ENCODE measurements at places on chromosomes 7 and 10.

DNA sequence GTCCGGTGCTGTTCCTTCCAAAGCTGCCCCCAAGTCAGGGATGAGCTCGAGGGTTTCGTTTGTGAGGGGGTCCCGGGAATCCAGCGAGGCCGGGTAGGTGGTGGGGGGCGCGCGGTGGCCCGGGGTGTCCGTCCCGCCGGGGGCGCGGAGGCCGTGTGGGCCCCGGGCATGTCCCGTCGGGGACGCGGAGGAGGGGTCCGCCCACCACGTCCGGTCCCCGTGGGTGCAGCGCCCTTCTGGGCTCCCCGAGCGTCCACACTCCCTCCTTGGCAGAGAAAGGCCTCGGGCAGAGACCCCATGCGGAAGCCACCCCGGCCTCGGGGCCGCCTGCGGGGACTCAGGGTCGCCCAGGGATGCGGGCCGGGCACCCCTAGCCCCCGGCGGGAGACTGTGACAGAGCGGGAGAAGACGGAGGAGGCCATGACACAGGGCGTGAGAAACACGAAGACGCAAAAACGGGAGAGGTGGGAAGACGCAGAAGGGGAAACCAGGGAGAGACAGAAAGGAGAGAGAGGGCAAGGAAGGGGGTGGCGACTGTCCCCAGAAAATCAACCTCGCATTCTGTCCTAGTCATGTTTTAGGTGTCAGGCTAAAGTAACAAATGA, 640 bp upstream of the ZNF425 start:
- peak; percentile 66 for DNase-seq

- peak; percentile 49 for DNase-seq
Observed at GRCh38 chr10:61284222-61284890, 168.8 kb downstream of the TMEM26 start.

GRCh38 chr10:110859973-110860376, 11.8 kb upstream of the PDCD4 start:
- no peak for DNase-seq

DNA sequence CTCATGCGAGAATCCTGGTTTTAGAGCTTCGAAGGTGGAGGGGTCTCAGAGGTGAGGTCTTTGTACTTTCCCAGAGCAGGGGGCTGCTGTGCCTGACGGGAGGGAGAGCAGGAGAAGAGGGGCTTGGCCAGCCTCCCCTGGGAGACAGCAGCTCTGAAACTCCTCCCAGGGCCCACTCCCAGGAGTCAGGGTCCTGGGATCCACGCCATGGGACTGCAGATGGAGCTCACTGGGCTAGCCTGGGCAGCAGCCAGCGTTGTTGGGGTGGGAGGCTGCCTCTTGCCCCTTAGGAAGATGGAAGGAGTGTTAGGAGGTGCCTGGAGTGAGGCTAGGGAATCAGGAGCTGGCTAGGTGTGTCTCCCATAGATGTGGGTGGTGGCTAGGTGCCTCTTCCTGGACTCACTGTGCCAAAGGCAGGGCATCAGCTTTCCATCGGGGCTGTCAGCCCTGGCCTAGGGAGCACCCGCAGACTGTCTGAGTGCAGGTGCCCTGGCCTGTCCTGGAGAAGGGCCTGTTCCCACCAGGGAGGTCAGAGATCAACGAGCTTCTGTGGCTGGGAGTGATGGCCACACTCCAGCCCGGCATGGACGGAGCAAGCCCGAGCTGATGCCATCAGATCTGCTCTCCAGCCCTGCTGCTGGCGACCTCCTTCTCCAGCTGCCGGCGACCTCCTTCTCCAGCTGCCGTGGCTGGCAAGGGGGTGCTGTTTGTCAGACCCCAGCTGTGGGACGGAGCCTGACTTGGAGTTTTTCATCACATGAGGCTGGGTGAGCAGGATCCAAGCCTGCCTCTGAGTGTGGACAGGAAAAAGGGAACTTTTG, 111.3 kb downstream of the PTPN20 start:
- DNase-seq = no peak

- DNase-seq = no peak
Observed at GRCh38 chr7:135236727-135237126, 3.1 kb downstream of the STRA8 start.

GRCh38 chr7:95476904-95477594, 8.7 kb upstream of the ASB4 start:
- DNase-seq = peak; percentile 60

GRCh38 chr7:40133561-40134427, 628 bp downstream of the MPLKIP start:
- DNase-seq = peak; percentile 11

GRCh38 chr10:3116508-3117100, 49.3 kb downstream of the PFKP start:
- no peak for DNase-seq

DNA sequence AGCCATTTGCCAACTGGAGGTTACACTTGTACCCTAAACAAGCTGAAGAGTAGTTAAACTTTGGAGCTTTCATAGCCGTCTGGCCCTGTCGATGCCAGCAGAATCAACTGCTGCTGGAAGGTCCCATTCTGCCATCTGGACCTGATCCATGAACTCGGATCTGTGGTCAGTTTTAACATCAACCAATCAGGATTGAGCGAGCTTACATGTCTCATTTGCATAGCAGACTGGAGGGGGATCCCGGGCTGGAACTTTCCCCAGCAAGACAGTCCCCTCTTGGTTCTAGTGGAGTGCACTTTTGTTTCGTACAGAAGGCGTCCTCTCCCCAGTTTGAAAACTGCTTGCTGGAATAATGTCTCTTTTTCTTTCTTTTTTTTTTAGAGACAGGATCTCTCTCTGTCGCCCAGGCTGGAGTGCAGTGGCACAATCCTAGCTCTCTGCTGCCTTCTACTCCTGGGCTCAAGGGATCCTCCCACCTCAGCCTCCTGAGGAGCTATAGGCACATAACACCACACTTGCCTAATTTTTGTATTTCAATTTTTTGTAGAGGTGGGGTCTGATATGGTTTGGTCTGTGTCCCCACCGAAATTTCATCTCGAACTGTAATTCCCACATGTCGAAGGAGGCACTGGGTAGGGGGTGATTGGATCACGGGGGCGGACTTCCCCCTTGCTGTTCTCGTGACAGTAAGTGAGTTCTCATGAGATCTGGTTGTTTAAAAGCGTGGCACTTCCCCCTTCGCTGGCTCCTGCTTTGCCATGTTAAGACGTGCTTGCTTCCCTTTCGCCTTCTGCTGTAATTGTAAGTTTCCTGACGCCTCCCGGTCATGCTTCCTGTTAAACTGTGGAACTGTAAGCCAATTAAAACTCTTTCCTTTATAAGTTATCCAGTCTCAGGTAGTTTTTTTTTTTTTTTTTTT, 42.8 kb upstream of the SEPHS1 start:
- DNase-seq = no peak

DNA sequence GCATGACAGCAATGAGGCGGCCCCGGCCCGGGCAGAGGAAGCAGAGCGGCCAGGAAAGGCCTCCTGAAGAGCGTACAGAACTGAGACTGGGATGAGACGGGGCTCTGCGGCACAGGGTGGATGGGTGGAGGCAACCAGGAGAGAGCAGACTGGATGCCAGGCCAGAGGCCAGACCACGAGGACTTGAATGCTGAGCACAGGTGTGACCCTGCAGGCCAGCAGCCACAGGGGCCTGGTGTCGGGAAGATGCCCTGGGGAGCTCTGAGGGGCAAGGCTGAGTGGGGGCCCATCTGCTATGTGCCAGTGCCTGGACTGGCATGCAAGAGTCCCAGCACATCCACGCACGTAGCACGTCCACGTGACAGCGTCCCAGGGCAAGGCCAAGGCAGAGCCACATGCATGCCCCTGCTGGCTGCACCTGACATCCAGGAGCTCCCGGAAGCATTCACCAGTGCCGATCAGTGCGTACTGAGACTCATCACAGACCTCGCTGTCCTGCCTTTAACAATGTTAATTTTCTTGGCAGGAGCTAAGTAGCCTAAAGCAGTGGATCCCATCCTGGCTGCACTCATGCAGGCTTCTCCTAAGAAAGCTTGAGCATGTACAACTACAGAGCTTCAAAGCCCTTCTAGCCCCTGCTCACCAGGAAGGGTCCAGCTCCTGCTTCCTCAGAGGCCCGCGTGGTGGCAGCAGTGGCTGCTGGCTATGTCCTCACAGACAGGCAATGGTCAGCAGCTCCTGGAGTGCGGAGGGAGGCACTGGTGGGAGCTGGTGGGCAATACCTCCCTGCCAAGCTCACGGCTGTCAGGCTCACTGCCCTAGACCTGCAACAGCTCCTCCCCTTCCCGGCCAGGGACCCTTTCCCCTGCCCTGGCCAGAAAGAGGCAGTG, 18.0 kb downstream of the GRID1 start:
- DNase-seq = no peak

GRCh38 chr7:96794063-96794462, 84.4 kb upstream of the SEM1 start:
- no peak for DNase-seq

DNA sequence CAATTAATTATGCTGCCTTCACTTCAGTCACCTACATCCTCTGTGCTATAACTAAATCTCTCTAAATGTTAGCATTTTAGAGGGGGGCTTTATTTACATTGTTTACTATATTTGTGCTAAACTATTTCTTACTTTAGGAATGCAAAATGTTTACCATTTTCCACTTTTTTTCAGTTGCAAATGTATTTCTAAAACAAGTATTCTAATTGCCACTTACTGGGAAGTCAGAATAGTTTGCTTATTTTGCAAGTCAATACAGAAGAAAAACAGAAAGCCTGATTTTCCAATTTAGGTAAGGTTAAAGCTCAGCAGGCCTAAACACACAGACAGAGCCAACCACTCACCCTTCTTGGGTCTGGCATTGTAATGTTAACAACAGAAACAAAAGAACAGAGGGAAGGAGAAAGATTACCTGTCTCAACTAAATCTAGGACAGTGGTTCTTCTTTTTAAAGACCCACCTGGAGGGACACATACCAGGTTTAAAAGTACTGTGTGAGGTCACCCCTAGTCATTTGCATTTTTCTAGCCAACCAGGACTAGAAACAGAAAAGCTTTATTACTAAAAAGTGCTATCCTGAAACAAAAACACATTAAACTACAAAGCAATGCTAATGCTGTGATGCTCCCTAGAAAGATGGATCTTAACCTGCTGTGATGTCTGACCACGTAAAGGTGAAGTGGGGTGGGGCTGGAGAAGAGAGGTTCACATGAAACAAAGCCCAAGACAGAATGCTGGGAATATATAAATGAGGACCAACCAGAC, 178.2 kb downstream of the SLC25A13 start:
- no peak for DNase-seq

- DNase-seq = no peak
Observed at GRCh38 chr10:397321-398068, 262.2 kb downstream of the ZMYND11 start.

DNA sequence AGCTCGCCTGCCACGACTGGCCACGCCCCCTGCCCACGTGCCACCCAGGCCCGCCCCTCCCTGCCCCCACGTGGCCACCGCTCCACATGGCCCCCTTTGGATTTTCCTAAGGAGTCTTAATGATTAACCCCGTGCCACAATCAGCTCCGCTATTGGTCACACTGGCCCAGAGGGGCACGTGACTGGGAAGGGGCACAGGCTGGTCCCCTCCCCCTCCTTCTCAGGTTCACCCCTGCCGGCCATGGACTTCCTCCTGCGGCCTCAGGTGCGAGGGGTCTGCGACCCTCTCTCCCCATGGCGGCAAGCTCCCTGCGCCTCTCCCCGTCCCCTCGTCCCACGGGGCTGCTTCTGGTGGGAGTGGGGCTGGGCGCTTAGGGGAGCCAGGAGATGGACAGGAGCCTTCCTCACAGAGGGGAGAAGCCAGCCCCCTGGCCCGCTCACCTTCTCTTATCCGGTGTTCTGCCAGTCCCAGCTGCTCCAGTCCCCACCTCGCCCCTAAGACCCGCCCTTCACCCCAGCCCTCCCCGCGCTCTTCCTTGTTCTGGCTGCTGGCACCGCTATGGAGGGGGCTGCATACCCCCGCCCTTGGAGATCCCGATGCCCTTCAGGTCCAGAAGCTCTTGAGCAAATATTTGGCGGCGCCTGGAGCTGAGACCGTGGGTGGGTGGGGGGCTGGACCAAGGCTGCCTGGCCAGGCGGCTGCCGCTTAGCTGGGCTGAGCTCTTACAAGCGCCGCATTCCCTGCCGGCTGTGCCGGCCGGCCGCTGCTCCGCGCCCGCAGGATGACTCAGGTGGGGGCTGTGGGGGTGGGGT, 3.2 kb downstream of the SLC4A2 start:
- DNase-seq = no peak

- peak; percentile 49 for DNase-seq
Observed at GRCh38 chr10:43299579-43299978, 32.7 kb upstream of the RASGEF1A start.

GRCh38 chr10:96645191-96645721, 58.4 kb upstream of the TM9SF3 start:
- no peak for DNase-seq

DNA sequence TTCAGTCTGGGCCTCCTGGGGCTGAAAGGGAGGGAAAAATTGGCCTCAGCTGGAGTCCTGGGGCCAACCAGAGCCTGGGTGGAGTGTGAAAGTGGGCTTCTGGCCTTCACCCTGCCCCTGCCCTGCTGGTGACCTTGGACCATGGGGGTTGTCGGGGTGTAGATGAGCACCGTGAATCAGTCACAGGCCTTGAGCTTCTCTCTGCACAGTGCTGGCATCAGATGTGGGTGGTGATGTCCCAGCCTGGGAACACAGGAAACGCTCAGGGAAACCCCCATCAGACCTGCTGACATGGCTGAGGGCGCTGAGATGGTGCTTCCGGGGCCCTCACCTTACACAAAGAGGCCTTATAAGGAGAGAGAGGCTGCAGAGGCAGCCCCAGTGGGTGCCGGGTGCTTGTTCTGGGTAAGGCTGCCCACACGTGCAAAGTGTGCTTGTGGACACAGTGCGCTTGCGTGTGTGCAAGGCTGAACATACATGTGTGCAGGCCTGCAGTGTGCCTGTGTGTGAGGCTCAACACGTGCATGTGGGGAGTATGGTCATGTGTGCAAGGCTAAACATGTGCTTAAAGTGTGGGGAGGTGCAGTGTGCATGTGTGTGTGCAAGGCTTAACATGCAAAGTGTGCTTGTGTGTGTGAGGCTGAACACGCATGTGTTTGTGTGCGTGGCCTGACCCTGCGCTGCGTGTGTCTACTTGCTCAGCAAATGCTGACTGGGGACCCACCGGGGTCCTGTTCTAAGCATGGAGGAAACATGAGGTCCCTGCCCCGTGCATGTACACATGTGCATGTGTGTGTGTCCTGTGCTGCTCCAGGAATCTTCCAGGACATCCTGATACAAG, 6.5 kb downstream of the ARPC1B start:
- DNase-seq = peak; percentile 95

- DNase-seq = no peak
Observed at GRCh38 chr10:81096558-81096957, 558.9 kb downstream of the SH2D4B start.

DNA sequence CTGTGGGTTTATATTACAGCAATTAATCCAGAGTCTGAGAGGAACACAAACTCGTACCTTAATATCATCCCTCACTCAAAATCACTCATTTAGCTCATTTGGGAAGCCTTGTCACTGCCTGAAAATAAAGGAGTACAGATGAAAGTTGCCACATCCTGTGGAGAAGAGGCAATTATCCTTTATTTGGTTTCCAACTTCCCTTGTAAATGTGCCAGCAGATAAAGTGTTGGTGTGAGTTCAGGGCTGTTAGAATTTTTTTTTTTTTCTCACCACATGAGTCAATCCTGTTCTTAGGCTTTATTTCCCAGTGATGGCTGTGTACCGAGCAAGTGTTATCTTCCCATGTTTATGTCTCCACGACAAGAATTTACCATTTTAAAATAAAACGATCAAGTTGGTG, 99.0 kb upstream of the SMIM30 start:
- no peak for DNase-seq

- no peak for DNase-seq
Observed at GRCh38 chr7:106731187-106731586, 70.2 kb upstream of the CCDC71L start.

Measured in activated CD4-positive, alpha-beta T cell treated with anti-CD3 and anti-CD28 coated beads, Interleukin-2, Interleukin-4, amounts not matched to agents 100 ng/mL and 50 ng/mL, durations not matched to agents 16 hours and 8 hours (primary cell).